ENCODE measurements at places on chromosomes 16 and 17. TPM values are rescaled to one million over a fixed set of nuclear protein-coding genes. Genes with fewer than 3 reads are reported as not detected.

Gene NTN3
- 0.35 TPM for total RNA-seq

Gene SCO1
- total RNA-seq = 50.3 TPM

Gene RPL13
- 2,988 TPM for total RNA-seq

Gene OTOP2
- total RNA-seq = not detected

Gene APOBR
- 0.11 TPM for total RNA-seq

Gene FOXN1
- not detected for total RNA-seq

Gene SF3B3
- total RNA-seq = 500 TPM

Gene CX3CL1
- 23.4 TPM for total RNA-seq

Gene SALL1
- 18.5 TPM for total RNA-seq

Gene TMC8
- 0.53 TPM for total RNA-seq

Gene ZACN
- total RNA-seq = not detected

Gene ATP2A1
- 3.2 TPM for total RNA-seq

Gene DGKE
- total RNA-seq = 3.2 TPM

Gene FGF11
- 0.20 TPM for total RNA-seq

Gene RUNDC3A
- not detected for total RNA-seq

Gene NPIPA3
- total RNA-seq = not detected

Gene HP
- 387 TPM for total RNA-seq

Gene SDR42E2
- 0.11 TPM for total RNA-seq

Gene GPRC5B
- 0.53 TPM for total RNA-seq

Gene GUCY2D
- total RNA-seq = not detected

Gene NPIPA5
- 9.7 TPM for total RNA-seq

Gene KRTAP1-1
- total RNA-seq = not detected

Gene VAT1L
- total RNA-seq = not detected

Gene TUBB3
- 161 TPM for total RNA-seq

All from HepG2 (cell line).